ENCODE measurements at places on chromosomes 3 and 15.

DNA sequence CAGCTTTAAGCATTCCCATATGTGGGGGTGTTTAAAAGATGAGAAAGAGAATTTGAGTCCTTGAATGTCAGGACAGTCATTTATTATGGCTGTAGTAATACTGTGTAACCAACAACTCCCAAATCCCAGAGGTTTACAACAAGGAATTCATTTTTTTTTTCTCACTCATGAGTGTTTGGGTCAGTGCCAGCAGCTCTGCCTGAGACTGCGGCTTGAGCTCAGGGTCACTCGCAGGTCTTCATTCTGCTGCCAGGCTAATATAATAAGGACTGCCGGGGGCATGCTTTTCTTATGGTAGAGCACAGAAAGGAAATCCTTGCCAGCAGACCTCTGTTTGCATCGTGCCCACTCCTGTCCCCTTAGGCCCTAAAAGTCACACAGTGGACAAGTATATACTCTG, 277.9 kb upstream of the LMCD1 start:
- DNase-seq, result no peak

GRCh38 chr3:115627180-115628074, 4.1 kb downstream of the GAP43 start:
- DNase-seq, result no peak

GRCh38 chr3:151468284-151468917, 7.5 kb upstream of the IGSF10 start:
- peak; percentile 36 for DNase-seq

DNA sequence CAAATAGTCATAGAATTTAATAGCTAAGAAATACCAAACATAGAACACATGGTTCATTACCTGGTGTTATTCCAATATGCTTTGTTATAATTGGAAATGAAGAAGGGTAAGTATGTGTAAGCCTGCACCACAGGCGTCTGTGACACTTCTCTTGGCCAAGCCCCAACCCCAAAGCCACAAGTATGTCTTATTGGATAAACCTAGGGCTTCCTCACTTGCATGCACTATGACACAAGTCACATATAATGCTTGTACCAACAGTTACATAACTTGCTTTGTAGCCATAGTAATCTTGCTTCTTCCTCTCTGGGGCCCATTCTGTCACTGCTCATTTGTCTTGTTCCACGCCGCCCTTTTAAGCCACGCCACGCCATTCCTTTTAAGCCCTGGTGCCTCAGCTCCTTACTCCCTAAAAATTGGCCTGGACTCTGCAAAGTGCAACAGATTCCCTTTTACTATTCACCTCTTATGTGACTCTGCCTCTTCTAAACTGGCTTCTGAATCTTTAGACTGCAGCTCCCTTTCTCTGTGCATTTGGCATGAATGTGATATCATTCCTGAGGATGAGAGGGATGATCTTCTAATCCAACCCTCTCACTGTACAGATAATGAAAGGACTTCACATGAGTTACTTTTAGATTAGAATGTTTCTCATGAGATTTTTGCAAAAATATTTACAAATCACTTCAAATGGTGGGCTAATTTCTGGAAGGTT, 48.1 kb upstream of the EPHA3 start:
- DNase-seq, result no peak

DNA sequence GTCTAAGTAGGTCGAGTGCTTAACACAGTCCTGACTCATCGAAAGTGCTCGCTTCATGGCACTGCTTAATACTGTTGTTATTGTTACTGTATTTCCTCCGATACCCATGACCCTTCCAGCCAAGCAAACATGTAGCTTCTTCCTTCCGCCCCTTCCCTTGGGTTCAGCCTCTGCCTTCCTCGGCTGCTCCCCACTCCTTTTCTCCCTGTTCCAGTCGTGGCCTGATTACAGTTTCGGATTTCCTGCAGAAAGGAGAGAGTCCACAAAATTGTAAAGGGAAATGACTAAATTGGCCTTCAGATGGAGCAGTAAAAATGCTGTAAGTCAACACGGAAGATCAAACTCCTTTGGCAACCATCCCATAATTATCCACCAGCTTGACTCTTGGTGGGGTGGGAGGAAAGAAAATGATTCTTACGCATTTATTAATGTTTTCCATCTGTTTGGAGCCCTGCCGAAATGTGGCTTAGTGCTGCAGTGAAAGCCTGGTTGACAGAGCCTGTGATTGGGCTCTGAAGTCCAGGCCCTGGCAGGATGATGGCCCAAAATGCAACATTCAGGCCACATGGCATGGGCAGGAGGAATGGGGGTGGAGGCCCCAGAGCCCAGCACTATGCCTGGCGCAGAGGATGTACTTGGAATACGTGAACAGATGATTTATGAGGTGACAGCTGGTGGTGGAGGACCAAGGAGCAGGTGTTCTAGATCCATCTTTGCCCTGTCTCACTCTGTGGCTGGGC, 37.6 kb downstream of the FAM3D start:
- DNase-seq, result no peak

Data from A549 (cell line).